ENCODE measurements at places on chromosomes 16 and 17.

GRCh38 chr17:42453439-42453838, 5.2 kb upstream of the ATP6V0A1 start:
- DNase-seq = no peak

DNA sequence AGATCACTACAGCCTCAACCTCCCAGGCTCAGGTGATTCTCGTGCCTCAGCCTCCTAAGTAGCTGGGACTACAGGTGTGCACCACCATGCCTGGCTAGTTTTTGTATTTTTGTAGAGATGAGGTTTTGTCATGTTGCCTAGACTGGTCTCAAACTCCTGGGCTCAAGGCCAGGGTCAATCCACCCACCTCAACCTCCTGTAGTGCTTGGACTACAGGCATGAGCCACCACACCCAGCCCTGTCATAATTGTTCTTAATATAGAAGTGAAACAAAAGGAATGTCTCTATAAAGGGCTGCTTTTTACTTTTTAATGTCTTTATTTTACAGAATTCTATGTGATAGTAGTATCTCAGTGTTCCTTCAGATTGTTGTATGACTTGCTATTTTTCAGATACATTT, 345.2 kb upstream of the TBX2 start:
- DNase-seq = no peak

DNA sequence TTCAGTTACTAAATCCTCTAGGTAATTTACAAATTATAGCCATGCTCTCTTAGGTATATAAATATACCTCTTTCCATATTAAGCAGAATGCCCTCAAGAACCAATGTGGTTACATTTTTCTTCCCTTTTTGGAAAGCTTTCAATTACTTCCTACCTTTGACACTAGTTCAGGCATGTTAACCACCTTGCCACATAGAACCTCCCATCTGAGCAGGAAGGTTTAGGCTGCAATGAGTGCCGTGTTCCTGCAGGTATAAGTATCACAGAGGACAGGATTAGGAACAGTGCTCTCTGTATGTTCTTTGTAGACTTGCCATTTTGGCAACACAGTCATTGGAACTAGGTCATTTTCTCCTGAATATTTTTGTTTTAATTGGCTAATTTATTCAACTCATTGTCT, 20.1 kb downstream of the KRT25 start:
- DNase-seq = no peak

DNA sequence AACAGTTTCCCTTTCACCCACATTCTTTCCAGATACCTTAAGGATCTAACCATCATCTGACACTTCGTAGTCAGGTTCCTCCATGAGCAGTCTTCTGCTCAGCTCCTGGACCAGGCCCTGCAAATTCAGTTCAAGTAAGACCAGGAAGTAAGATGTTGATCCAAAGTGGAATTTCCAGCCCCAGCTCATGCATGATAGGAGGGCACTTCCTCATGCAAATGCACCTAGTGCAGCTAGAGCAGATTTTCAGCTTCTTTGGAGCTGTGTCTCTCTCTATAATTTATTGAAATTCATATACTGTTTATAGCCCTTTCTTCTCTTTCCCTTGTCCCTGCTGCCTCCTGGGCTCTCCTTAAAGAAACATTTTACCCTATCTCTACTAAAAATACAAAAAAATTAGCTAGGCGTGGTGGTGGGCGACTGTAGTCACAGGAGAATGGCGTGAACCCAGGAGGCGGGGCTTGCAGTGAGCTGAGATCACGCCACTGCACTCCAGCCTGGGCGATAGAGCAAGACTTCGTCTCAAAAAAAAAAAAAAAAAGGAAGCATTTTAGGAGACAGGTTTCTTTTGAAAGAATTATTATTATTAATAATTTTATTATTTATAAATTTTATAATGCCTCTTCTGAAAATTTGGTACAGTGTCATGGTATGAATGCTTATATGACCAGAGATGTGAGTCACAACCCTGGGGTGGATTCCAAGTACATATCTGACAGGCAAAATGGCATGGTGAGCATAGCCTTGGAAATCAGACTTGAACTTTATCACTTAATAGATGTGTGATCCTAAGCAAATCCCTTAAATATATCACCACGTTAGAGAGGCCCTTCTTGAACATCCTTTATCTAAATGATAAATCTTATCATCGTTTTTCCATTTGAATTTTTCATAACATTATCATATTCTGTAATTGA, 94.3 kb downstream of the SSH2 start:
- DNase-seq = peak; percentile 71

DNA sequence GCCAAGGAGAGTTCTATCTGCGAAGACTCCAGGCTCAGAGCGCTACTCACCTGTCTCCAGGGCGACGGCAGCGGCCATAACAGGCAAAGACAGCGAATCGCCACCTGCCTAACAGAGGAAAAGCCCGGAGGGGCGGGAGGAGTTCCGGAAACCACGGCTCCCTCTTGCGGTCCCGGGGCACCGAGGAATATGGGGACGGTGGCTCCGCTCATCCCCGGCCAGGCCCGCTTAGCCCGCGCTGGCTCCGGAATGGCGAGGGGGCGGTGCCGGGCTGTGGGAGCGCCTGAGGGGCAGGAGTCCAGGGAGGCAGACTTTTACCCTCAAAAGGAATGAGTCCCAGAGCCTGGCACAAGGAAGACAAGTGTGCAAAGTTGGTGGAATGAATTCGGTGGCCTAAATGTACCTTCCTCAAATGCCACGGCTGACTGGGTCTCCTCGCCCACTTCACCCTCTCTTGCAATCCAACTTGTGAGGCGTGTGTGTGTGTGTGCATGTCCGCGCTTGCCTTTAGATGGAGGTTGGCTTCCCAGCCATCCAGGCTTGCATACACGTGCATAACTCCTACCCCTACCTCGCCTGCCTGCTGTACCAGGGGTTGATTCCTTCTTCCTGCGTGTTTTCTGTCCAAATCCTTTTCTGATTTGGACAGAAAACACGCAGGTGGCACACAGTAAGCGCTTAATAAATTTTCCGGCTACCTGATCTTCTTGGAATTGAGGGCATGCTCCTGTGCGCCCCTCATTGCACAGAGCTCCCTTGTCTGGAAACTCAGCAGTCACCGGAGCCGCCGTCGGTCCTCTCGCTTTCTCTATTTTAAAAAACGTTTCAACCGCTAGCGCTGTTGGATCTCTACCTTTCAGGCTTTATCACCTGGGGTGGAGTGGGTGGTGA, 3.5 kb downstream of the C17orf100 start:
- no peak for DNase-seq

DNA sequence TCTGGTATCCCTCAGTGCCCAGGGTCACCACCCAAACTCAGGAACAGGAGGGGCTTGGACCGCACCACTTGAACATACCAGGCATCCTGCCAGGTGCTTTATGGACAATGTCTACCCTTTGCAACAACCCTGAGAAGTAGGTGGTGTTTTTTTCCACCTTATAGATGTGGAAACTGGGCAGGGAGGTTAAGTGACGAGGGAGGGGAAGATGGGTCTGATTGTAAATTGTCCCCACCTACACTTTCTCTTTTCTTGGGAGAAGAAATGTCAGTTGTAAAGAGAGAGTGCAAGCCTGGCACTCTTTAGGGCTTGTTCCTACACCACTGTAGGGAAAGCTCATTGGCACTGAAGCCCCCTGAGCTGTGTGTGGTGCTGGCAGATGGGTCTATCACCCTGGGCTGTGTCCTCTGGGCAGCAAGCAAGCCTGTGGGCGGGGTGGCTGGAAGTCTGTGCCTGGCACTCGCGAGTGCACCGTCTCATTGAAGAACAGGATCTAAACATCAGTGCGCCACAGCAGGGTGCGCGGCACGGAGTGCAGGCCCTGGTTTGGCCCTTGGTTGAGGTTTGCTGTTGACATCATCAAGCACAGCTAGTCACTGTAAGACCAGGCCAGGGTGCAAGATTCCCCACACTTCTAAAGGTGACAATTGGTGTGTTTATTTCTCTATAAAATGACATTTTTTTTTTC, 15.1 kb downstream of the NOD2 start:
- no peak for DNase-seq

- DNase-seq = no peak
Observed at GRCh38 chr16:15517743-15518377, 83.5 kb downstream of the BMERB1 start.

- DNase-seq = no peak
Observed at GRCh38 chr17:77884019-77884418, 74.5 kb upstream of the TNRC6C start.

GRCh38 chr16:70159355-70160348, 13.9 kb upstream of the CLEC18C start:
- DNase-seq = peak; percentile 20

DNA sequence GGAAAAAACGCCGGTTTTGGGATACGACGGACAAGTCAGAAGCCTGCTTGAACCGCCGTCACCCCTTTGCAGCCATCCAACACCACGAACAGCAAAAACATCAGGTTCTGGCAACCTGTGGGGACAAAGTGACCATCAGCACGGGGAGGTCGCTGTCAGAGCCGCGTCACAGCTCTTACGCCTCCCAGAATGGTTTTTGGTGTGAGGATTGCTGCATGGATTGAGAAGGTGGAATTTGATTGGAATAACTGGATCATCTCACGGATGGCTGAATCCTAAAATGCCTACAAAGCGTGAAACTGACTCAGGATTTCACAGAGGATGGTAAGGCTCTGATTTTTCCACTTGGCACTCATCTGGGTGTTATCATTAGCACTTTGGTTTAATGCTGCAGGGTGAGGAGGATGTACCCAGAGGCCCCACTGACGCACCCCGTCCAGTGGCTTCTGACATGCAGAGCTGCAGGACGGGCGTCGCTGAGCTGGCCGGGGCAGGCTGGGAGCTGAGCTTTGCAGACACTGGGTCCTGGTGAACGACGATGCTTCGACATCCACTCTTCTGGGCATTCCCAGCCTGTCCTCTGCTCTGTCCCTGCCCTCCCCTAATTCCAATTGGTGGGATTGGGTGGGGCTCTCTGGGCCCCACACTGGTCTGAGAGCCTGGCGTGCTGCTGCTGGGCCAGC, 73.4 kb upstream of the CREBBP start:
- DNase-seq = no peak

DNA sequence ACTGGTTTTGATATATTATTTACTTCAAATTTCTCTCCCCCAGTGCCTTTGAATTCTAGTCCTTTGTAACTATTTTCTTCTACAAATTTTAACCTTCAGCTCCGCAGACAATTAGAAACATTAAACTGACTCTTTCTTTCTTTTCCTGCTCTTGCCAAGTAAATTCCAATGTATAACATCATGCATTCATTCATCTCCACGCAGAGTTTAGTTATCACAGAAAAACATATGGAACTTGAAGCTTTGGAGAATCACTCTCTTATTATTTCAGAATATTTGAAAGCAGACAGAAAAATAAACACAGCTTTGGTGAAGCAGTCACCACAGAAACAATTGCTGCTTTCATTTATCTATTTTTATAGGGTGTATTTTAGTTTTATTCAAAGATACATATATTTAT, 778.7 kb upstream of the CDH8 start:
- DNase-seq = no peak

- no peak for DNase-seq
Observed at GRCh38 chr16:11639008-11639562, 29.2 kb upstream of the SNN start.

GRCh38 chr16:57667048-57667525, 1.0 kb upstream of the ADGRG3 start:
- DNase-seq = no peak

DNA sequence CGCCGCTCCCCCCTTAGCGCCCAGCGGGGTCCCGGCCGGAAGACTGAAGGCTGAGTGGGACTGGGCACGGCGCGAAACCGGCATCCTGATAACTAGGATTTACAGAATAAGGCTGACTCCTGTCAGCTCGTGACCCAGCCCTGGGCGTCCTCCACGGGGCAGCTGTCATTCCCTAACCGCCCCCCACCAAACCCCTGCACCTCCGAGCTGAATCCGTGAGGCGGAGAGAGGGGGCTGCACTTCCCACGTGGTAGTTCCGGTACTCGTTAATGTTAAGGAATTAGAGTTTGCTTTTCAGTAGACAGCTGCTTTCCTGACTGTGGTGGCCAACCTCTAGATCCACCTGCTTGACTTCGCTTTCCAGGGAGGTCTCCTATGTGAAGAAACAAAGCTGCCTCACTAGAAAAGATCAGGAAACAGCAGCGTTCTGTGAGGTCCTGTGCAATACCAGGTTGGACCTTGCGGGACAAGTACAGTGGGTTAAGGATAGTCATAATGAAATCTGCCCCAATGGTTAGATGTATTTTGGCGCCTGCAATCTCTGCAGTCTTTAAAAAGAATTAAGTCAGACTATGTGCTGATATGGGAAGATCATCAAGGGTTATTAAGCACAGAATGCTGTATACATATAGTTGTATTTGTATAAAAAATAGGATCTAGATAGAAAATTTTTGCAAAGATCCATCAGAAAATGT, 1.1 kb upstream of the WBP2 start:
- no peak for DNase-seq

DNA sequence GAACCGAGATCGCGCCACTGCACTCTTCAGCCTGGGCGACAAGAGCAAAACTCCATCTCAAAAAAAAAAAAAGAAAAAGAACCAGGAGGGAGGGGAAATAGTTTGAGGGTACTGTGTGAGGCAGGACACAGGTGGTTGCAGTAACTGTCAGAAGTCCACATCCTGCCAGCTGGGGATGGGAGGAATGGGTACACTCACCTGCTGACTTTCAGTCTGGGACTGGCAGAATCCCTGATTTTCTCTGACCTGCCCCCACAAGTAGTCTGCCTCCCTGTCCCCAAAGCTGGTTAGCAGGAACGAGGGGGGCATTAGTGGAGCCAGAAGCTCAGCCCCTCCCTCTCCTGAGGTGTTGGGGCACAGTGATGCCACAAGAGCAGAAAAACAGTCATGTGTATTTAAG, 7.1 kb upstream of the ARL5C start:
- no peak for DNase-seq

GRCh38 chr16:4868026-4868425, 20.7 kb downstream of the UBN1 start:
- DNase-seq = no peak

DNA sequence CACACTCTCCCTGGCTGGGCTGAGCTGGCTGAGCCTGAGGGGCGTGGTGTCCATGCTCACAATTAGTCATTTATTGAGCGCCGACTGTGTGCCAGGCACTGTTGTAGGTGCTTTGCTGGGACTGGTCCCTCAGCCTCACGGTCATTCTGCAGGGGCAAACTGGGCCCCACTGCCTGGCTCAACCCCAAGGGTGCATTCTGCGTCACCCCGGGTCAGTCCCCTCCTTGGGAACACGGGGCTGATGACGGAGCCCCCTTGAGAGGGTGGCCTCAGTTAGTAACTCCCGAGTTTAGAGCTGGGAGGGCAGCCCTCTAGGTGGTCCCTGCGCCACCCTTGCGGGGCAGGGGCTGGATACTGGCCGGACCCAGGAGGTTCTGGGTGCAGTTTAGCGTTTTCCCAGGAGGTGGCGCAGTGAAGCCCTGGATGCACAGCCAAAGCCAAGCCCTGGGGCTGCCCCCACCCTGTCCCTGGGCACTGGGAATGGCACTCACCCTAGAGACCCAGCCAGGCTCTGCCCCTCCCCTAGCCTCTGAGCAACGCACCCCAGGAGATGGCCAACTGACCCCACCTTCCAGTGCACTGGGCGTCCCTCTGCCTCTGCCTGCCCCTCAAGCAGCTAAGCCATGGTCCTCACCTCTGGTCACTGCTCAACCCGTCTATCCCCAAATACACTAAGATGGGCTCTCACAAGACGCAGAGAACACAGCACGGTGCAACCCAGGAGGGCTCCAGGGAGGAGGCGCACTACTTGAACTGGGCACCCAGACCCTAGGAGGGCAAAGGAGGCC, 243.2 kb upstream of the GSE1 start:
- peak; percentile 54 for DNase-seq

Data from EH (cell line).